ENCODE measurements at places on chromosomes 7 and 10.

- no peak for DNase-seq
Observed at GRCh38 chr10:50360077-50360850, 108.9 kb upstream of the ASAH2 start.

DNA sequence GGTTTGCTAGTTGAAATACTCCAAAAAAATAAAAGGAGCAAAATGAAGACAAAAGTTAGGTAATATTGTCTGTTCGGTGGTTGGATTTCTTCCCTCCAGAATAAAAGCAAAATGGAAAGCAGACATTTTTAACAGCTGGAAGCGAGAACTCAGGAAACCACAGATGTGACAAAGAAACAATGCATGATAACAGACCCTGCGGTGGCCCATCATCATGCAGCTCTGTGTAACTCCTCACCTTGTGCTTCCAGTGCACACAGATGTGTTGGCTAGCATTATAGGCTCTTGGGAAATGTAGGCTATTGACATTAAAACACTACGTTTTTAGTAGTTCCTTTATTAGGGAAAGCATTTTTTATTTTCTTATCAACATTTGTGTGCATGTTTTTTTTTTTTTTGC lies 53.9 kb upstream of the ARL4A start:
- DNase-seq: no peak

DNA sequence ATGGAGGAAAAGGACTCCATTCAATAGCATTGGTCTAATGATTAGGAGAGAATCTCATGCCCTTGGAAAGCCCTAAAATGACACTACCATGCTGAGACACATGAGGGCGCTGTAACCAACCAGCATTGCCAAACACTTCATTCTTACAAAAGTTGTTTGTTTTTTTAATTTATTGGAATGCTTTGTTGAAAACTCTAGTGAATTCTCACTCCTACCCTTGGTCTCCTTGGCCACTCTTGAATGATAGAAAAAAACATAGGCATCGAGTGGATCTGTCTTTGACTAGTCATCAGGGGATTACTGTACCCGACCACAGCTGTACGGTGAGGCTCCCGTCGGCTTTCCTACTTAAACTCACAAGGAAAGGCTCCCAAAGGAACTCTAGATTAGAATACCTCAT lies 29.3 kb upstream of the ADD3 start:
- peak; percentile 45 for DNase-seq

GRCh38 chr10:98276311-98276710 lies 8.3 kb upstream of the LOXL4 start:
- no peak for DNase-seq

- DNase-seq: no peak
Observed at GRCh38 chr7:79774150-79774549, 320.7 kb upstream of the MAGI2 start.

DNA sequence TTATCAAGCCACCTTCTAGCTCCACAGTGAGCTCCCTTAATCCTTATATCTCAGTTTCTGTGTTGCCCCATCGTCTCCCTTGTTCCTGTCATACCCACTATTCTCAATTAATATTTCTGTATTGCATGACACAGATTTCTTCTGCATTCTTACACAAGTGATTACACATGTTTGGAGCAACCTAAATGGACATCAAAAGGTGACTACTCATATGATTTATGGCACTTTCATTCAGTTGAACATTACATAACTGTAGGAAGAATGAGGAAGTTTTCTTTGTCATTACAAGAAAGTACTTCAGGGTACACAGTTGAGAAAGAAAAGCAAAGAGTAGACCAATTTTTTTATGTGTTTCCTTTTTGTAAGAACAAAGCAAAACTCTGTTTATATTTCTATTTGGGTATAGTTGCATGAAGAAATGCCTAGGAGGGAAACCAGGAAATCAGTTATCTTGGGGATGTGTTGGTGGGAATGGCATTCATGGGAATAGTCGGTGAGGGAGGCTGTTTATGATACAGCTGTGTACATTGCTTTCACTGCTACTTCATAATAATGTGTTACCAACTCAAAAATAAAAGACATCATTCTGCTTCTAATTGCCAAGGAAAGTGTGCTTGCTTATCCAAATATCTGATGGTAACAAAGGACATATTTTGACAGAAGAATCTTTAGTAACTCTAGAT lies 23.6 kb upstream of the PRSS37 start:
- DNase-seq: no peak

DNA sequence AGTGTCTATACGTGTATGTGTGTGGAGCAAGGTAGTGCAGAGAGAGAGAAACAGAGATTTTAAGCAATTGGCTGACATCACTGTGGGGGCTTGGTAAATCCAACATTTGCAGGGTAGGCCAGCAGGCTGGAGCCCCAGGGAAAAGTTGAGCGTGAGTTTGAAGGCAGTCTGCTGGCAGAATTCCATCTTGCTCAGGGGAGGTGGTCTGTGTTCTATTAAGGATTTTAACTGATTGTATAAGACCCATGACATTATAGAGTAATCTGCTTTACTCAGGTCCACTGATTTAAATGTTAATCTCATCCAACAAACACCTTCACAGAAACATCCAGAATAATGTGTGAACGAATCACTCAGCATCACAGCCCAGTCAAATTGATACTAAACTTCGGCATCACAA lies 912.9 kb downstream of the GRM8 start:
- no peak for DNase-seq

Measured in stimulated activated CD8-positive, alpha-beta memory T cell treated with anti-CD3 and anti-CD28 coated beads, Interleukin-12 subunit alpha, Interleukin-12 subunit beta, amount 100 ng/mL, for 1 hour (primary cell).